ENCODE measurements at places on chromosomes 7 and 10.
A peak's percentile ranks its signal among the peaks of the same experiment; 100 is the strongest.

- no peak for DNase-seq
These were observed 111.2 kb downstream of the GALNT11 start for GRCh38 chr7:152136686-152137085.

DNA sequence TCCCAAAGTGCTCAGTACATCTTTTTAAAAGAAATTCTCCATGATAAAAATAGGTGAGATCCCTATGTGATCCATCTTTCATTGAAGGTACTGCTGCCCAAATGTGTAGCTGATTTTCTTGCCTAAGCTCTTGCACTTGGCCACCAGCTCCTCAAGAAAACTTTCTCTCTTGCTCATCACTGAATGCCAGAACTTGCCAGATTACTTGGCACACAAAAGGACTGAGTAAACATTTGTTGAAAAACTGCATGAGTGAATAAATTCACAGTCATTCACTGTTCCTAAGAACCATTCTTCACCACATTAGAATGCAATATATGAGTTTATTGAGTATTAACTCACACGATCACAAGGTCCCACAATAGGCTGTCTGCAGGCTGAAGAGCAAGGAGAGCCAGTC lies 99.9 kb downstream of the TRIL start:
- DNase-seq = no peak

DNA sequence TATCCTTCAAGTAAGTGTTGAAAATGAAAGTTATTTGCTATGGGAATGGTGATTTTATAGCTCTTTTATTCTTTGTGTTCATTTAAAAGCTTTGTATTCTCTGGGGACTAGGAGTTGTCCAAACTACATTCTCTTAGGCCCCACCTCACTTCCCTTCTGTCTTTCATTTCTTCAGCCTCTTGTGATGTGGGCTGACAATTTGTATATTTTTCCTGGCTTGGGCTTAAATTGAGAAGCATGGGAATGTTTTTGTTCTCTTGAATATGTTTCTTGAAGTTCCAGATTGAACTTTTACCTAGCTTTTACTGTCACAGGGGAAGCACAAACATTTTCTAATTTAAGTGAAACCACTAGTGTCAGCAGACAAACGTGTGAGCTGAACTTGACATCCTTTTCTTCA lies 27.9 kb downstream of the BBS9 start:
- DNase-seq = no peak

- no peak for DNase-seq
These were observed 2.9 kb downstream of the MIOS start for GRCh38 chr7:7569615-7570014.

DNA sequence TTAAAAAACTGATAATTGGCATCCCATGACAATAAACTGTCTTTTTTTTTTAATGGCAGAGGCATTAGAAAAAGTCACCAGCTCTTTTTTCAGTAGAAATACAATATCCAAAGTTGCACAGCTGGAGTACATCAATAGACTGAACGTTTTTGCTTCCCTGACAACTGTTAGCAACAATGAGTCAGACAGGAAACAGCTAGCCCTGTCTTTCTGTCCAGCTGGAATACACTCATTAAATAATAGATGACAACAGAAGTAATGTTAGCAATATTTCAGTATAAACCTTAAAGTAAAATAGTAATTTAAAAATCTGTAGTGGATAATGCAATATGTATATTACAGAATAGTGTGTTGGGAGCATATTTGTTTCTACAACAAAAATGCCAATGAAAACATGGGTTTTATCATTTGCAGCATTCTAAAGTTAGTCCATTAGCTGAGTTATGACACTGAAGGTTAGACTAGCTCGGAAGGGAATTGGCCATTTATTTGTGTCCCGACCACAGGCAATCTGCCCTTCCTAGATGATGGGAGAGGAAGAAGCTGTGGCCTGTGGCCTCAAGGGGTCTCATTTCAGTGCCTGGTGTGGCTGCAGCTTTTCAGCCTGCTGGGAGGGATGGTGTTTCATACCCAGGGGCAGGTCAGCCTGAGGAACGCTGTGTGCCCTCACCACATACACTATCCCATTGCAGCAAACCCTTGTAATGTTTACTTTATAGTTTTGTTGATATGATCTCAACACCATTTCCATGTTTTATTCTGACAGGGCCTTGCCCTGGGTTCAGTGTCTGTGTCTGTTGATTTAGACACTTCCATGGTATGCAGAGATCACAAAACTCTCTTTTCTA lies 173.3 kb downstream of the SLC16A9 start:
- DNase-seq = no peak

- no peak for DNase-seq
These were observed 844 bp downstream of the NRF1 start for GRCh38 chr7:129612112-129613015.

DNA sequence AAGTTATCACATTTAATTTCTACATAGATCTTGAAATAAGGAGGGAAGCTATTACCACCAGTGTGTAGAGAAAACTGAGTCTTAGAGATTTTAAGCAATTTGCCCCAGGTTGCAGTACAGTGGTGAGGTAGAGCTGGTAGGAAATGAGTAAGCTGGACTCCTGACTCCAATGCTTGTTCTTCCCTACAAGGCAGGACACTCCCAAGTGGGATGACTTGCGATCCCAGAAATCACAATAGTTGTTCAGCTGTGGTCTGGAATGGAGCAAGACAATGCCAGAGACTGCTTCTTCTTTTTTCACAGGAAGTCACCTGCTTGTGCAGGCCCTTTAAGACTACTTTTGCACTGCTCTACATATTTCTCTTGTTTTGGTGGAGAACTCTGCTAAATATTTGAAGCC lies 327.2 kb upstream of the BMPER start:
- DNase-seq = no peak

- DNase-seq = no peak
These were observed 40.5 kb upstream of the ADO start for GRCh38 chr10:62764011-62764410.

DNA sequence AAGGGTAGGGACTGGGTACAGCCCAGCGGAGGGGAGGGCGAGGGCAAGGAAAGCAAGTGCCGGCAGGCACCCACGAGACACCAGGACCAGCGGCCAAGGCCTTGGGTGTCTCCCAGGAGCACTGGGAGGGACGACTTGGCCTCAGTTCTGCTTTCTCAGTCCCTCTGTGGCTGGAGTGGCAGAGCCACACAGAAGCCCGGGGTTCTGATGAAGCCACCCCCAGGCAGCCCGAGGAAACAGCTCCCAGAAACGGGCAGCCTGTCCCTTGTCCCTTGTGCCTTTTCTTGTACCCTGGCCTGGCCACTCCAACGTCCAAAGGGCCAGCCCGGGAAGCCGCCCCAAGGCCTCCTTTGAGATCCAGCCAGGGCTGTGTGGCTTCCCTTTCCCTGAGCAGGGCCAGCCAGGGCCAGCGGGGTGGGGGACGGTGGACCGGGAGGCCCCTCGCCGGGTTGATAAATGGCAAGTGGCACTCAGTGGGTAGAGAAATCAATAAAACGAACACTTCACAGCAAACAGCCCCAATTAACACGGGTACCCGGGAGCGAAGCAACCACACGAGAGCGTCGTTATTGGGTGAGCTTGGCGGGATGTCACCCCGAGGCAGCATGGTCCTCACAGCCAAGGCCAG lies 69.8 kb upstream of the GNA12 start:
- DNase-seq = no peak

DNA sequence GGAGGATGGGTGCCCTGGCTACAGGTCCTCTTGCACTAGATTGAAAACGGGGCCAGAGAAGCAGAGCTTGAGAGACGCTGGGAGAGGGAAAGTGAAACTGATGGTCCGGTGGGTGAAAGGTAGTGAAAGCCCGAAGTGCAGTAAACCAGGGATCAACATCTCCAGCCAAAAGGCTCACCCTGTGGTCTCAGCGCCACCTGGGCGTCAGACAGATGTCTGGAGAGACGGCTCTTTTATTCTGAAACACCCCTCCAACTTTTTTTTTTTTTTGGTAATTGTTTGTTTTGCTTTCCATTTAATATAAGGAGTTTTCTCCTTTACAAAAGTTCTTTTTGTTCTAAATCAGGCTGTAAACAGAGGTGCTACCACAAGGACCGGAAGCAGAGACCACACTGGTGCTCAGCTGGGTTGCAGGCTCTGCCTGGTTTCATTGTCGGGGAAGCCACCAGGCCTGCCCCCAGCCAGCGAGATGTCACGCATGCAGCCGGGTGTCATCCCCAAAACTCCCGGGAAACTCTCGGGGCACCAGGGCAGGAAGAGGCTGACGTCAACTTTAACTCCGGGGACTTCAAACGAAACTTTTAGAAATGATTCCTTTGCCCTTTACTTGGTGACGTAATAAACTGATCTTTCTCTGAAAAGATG lies 11.2 kb downstream of the IL2RA start:
- DNase-seq = no peak

DNA sequence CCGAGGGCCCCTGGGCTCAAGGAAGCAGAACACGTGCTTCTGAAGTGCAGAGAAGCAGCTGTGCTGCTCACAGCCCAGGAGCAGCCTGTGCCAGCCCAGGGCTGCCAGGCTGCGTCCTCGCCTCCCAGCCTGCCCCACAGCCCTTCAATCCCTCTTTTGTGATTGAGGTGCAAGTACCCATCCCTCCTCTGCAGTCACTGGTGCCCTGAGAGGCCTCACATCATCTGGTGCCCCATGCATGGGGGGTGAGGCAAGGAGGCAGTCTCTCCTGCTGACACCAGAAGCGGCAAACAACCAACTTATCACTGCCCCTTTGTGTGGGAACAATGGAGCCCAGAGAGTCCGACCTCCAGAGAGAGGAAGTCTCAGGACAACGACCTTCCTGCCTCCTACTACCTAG lies 49.8 kb upstream of the FGFR2 start:
- peak; percentile 24 for DNase-seq

DNA sequence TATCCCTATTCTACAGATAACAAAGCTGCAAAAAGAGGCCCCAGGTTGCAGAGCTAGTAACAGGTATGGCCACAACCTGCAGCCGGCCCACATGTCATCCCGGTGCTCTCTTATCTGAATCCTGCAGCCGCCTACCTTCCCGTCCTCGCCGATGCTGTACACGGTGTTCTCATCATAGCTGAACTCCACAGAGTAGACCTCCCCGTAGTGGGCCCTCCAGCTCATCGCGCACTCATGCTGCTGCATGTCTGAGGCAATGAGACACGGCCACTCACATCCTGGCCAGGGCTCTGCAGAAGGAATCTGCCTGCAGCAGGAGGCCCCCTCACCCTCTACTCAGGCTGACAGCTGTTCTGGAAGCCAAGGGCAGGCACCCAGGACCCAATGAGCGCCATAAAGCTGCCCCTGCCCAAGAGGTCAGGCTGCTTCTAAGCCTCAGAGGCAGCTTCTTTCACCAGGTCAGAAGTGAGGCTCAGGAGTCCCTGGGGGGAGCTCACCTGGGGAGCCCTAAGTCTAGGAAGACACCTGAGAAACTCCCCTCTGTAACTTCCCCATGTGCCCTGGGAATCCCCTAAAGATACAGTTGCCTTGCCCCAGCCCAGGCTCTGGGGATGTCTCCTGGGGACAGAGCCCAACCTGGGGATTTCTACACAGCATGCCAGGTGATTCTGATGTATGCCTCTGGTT lies 17.9 kb upstream of the CYREN start:
- no peak for DNase-seq

GRCh38 chr10:32315424-32315823 lies 31.5 kb downstream of the EPC1 start:
- DNase-seq = no peak

DNA sequence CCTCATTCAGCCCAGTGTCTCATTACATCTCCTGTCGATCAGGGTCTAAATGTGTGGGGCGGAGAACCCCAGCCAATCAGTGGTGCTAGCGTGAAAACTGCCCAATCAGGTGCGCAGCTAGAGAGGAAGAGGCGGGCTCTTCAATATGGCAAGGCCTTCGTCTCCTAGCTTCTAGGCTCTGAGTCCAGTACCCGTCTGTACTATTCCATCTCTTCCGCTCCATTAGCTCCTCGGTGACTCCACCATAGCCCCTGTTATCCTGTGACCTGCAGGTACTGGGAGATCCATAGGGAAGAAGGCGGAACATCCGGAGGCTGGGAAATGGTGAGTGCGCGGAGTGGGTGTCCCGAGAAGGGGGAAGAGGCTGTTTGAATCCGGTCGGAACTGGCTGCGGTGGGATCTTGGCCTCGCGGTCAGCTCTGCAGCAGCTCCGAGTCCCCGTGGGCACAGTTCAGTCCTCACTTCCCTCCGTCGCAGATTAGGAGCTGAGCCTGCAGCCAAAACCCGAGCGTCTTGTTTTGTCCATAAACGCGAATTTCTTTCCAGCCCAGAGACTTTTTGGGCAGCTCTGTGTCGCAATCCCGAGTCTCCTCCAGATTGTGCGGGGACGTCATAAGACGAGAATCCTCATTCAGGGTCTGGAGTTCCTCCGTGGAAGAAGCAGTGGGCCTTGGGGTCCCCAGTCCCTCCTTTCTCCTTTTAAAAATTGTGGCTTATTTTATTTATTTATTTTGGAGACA lies at the start of gene ZNF727:
ZNF727 (plus strand) TSS at position 134 of the 740 bp plus-strand sequence; CDS start at position 322, 188 bp downstream.
- no peak for DNase-seq

DNA sequence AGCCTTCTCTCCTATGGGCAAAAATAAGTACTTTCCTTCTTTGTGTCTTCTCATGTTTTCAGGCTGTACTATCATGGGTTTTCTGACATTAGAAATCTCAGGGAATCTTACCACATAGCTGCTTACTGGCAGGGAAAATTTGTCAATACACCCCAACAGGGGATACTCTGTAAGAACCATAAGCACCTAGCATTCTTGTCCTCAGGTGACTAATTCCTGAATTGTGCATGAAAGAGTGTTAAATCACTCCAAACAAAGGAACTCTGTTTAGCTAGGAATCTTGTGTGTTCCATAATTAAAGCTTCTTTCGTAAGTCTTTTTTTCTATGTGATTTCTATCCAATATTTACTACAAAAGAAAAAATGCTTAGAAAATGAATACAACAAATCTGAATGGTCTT lies 206.7 kb upstream of the POT1 start:
- no peak for DNase-seq

DNA sequence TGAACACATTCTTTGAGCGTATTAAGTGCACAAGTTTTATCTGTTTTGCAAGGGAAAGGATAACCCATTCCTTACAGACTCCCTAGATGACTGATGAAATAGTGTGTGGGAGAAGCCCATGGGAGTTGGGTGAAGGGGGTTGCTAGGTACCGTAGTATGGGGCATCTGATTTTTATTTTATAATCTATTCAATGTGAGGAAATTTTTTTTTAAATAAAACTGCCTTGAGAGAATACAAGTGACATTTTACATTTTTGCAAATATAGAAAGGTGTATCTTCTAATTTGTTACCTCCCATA lies 1.4 kb downstream of the BTAF1 start:
- DNase-seq = no peak

- no peak for DNase-seq
These were observed 96.5 kb downstream of the NRP1 start for GRCh38 chr10:33237736-33238624.

- no peak for DNase-seq
These were observed 470.8 kb upstream of the ZMIZ1 start for GRCh38 chr10:78597796-78598555.

GRCh38 chr10:16626697-16627096 lies 105.0 kb upstream of the C1QL3 start:
- DNase-seq = no peak

- no peak for DNase-seq
These were observed 83.2 kb upstream of the CHST15 start for GRCh38 chr10:124176349-124177179.

GRCh38 chr7:104980841-104981671 lies 32.9 kb upstream of the KMT2E start:
- DNase-seq = peak; percentile 66
